NCI-H187 treated with DMSO at 0.1 percent for 48 hours (cell line): ENCODE measurements at places on chromosomes 13 and 19.

- no peak for DNase-seq
Measured at GRCh38 chr19:45954156-45954555, 19.5 kb downstream of the NOVA2 start.

- no peak for DNase-seq
Measured at GRCh38 chr13:98976941-98977340, 923 bp downstream of the DOCK9 start.

DNA sequence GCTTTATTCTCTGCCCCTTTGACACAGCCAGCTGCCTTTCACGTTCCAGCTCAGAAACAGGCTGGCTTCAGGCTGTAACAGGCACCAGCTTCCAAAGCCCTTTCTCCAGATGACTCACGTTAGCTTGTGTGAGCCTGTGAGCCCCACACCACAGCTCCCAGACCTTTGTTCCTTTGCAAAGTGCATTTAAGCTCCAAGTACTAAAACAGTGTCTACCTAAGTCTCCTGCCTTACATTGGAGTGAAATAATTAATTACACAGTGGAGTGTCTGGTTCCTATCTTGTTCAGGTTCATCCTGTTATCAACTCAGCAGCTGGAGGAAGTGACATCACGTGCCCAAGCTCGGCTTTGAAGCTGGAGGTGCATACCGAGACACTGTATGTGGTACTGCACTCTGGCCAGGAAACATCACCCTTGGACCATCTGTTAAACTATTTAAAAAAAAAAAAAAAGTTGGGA is 475.8 kb downstream of the FOXO1 start:
- no peak for DNase-seq

DNA sequence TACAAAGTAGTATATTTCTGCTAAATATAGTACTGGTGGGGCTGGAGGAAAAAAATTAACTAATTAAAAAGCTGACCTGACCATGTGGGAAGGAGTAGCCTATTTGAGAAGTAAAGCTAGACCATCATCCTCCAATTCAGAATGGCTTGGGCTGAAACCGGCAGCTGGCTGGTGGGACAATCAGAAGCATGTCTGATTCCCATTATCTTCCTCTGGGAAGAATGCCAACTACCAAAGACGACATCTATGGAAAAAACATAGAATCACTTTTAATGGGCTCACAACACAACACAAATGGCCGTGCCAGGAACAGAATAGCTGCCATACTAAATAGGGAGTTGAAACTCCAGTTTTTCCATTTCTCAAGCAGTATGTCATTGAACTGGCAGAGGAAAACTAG is 120.4 kb upstream of the FREM2 start:
- no peak for DNase-seq

DNA sequence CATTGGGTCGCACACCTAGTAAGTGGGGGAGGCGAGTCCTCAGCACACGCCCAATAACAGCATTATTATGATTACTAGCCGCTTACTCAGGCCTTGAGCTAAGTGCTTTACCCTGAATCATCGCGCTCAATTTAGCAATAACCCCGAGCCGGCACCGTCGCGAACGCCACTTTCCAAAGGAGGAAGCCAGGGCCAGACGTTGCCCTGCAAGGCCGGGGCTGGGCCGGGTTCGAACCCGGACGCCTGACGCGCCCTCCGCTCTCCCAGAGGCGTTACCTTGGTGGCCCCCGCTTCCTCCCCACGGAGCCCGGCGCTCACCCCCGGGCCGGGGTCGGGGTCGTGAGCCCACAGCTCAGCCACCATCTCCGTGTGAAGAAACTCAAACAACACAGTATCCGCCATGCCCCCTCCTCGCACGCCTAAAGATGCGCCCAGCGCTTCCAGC is at the start of gene TRAPPC6A:
TRAPPC6A (minus strand) TSS at position 421 of the 445 bp plus-strand sequence; CDS start at position 402, 19 bp downstream.
- no peak for DNase-seq

DNA sequence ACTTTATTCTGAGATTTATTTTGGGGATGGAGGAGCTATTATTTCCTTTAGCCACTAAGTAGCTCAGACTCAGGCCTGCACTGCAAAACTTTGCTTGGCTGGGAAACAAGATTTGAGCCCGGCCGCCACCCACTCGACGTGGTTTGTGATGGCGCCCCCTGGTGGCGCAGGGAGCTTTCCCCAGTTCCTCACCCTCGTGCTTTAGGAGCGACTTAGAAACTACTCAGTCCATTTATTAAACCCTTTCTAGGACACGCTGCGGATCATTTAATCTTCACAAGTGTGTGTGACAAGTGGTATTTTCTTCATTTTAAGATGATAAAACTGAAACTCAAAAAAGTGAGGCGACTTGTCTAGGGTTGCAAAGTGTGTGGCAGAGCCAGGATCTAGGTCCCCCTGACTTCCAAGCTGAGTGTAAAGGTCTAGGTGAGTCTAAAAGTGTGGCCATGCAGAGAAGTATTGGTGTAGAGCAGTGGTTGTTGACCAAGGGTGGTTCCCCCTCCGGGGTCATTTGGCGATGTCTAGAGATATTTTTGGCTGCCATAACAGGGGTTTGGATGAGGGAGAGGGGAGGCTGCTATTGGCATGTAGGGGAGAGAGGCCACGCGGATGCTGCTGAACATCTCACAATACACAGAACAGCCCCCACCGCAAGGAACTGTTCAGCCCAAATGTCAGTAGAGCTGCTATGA is 2.2 kb downstream of the CXCL17 start:
- DNase-seq = no peak

DNA sequence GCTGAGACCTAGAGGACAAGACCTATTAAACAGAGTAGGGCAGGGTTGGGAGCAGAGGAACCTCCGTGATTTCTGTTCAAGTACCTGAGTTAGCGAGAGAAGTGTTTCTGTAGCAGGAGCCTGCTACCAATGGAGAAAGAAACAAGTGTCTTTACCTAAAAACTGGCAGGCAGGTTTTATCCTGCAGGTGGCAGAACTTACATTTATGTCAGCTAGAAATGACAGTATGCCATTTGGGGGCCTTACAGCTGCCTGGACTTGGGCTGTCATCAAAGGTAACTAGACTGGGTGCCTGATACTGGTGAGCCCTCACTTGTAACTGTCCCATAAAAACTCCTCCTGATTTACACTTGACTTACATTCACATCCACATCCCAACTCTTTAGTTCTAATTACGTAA is 185.3 kb upstream of the MIR17HG start:
- DNase-seq = no peak

DNA sequence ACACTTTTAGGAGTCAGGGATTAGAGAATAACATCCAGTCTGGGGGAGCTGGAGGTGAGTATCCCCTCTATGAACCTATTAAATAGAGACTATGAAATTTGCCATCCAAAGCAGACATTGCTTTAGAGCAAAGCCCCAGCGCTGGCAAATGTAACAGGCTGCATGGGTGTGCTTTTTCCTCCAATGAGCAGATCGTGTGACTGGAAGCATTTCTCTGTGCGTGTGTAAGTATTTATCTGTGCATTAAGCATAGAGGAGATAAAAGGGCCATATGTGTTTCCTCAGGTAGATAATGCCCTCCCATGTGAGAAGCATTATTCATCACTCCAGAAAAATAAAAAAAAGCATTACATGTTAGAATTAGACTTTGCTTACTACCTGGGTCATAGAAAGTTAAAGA is 924 bp downstream of the TNFSF13B start:
- DNase-seq = no peak

DNA sequence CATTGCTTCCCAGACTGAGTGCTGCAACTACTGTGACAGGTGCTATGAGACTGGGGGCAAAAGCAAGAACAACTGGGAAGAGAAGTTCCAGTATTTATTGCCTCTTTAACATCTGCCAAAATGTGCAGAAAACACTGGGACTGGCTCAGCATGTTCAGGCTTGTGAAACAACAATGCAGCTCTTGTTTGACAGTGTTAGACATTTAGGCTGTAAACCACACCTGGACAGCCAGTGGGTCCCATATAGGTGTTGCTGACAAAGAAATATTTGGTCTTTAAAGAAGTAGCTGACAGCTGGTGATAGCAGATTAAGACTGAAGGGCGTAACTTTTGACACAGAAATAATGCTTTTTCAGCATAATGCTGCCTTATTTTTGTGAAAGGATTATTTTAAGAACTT is 88.1 kb downstream of the STOML3 start:
- no peak for DNase-seq

DNA sequence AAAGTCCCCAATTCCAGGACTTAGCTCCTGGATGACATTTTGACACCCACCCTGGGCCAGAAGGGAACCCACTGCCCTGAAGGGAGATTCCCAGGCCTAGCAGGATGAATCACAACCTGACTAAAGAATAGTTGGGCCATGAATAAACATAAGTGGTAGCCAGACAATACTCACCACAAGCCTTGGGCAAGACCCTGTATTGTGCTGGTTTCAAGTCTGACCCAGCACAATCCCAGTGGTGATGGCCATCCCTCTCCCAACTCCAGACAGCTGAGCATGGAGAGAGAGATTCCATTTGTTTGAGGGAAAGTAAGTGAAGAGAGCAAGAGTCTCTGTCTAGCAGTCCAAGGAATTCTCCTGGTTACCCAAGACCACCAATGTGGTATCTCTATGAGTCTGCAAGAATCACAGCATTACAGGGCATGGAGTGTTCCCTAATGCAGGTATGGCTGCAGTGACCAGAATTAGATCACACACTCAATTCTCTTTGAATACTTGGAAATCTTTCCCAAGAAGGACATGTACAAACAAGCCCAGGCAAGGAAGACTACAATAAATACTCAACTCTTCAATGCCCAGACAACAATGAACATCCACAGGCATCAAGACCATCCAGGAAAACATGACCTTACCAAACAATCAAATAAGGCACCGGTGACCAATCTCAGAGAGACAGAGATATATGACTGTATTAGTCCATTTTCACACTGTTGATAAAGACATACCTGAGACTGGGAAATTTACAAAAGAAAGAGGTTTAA is 158.0 kb downstream of the VWA8 start:
- no peak for DNase-seq

DNA sequence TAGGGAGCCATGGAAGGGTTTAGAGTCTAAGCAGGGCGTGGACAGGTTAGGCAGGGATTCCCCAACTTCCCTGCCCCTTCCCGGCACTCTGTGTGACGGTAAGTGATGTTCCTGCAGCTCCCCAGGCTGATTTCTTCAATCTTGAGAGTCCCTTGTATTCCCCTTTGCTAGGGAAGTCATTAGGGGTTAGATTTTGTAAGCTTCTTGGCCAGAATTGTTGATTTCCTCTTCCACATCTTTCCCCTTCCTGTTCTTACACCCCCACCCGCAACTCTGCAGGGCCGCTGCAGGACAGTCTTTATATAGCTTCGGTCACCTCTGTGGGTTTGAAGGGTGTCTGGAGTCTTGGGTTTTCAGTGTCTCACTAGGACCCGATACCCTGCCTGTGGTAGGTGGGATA is 10.6 kb upstream of the ADGRE1 start:
- DNase-seq = no peak

DNA sequence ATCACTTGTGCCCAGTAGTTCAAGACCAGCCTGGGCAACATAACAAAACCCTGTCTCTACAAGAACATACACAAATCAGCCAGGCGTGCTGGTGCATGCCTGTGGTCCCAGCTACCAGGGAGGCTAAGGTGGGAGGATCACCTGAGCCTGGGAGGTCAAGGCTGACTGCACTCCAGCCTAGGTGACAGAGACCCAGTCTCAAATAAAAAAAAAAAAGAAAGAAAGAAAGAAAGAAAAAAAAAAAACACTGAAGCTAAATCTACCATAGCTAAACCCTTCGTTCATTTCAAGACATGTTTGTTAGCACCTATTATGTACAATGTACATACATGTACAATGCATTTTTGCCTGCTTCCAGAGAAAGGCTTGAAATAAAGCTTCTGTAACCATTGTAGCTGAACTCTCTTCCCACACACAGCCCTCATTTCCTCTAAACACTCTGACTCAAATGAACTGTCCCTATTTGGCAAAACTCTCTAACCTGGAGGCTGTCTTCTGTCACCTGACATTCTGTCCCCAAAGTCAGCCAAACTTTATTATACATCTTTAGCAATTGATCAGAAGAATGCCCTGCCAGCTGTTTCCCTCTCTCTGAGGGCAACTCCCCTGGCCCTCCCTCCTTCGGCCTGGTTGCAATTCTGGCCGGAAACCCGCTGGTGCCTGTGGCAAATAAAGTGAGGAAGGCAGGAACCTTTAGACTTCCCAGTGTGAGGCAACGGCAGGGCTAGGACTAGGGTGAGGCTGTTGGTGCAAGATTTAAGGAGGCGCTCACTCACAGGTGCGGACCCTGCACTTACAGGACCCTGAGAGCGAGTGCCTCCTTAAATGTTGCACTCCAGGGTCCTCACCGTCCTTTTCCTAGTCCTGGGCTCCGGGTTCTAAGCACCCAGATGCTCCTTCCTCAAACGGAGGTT is 1.8 kb downstream of the ETHE1 start:
- DNase-seq = no peak

GRCh38 chr19:903266-903797 is 9.7 kb downstream of the R3HDM4 start:
- no peak for DNase-seq

DNA sequence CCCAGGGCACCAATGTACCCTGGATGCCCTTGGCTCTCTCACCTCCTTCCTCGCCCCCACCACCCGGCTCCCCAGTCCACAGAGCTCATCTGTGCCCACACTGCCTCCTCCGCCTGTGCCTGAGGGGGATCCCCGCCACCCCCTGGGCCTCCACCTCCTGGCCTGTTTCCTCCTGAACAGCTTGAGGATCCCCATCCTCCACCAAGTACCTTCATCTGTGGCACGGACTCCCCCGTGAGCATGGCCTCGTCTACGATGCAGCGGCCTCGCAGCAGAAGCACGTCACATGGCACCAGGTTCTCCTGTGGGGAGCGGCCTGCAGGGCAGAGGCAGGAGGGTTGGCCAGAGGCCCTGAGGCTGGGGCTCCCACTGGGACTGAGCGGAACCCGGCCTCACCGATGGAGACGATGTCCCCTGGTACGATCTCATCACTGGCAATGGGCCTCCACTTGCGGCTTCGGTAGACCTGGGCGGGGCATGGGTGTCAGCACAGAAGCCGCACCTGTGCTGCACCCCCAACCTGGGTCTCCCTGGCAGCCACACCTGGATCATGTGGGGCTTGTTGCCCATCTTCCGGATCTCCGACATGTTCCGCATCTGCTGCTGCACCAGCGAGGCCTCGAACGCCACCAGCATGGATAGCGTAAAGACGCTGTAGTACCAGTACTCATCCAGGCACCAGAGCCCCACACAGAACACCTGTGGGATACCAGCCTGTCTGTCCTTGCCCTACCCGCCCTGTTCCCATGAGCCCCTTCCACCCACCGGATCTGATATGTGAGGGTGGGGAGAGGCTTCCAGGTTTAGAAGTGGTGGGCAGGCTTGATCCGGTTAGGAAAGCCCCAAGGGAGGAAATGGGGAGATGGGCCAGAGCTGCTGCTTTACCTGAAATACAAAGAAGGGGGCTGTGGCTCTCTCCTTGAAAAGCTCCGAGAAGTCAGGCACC is 6.8 kb downstream of the ATP13A1 start:
- DNase-seq = no peak

- no peak for DNase-seq
Measured at GRCh38 chr13:52707375-52707774, 32.2 kb downstream of the CNMD start.

DNA sequence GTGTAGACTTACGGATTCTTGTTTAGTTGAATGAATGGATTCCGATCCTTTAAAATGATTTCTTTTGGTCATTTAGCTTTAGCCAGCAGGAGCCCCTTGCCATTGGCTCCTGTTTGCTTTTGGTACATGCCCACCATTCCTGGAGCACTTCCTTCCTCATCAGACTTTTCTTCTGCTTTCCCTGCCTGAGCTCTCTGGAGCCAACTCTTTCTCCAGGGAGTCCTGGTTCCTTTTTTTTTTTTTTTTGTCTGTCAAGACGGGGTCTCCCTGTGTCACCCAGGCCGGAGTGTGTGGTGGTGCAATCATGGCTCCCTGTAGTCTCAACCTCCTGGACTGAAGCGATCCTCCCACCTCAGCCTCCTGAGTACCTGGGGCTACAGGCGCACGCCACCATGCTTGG is 37.8 kb downstream of the SMARCA4 start:
- DNase-seq = no peak
